ENCODE measurements at places on chromosomes 5 and 9. TPM values are rescaled to one million over a fixed set of nuclear protein-coding genes. Genes with fewer than 3 reads are reported as not detected.

MSMP gene
- not detected for total RNA-seq

CSF2 gene
- 0.21 TPM for total RNA-seq

GMCL2 gene
- not detected for total RNA-seq

DNLZ gene
- total RNA-seq: 22.8 TPM

ARHGEF37 gene
- total RNA-seq: 2.5 TPM

NME5 gene
- total RNA-seq: not detected

PCSK5 gene
- 2.2 TPM for total RNA-seq

BTNL8 gene
- total RNA-seq: not detected

FBXW5 gene
- 97.7 TPM for total RNA-seq

CBY3 gene
- total RNA-seq: not detected

FSTL4 gene
- total RNA-seq: 6.0 TPM

MZB1 gene
- 0.20 TPM for total RNA-seq

SPARC gene
- 15.7 TPM for total RNA-seq

GRXCR2 gene
- total RNA-seq: not detected

CTXN3 gene
- total RNA-seq: not detected

CCDC180 gene
- total RNA-seq: 0.62 TPM

All from A549 treated with dexamethasone at 1 μM for 4 hours (cell line).